ENCODE measurements at places on chromosomes 5 and 9. TPM values are rescaled to one million over a fixed set of nuclear protein-coding genes. Genes with fewer than 3 reads are reported as not detected.

Gene FBXW2
- total RNA-seq: 59.2 TPM

Gene LHFPL2
- total RNA-seq: 44.4 TPM

Gene FAXDC2
- total RNA-seq: 19.2 TPM

Gene SH3GL2
- total RNA-seq: not detected

Gene TLE1
- total RNA-seq: 30.9 TPM

Gene NR5A1
- total RNA-seq: not detected

DNA sequence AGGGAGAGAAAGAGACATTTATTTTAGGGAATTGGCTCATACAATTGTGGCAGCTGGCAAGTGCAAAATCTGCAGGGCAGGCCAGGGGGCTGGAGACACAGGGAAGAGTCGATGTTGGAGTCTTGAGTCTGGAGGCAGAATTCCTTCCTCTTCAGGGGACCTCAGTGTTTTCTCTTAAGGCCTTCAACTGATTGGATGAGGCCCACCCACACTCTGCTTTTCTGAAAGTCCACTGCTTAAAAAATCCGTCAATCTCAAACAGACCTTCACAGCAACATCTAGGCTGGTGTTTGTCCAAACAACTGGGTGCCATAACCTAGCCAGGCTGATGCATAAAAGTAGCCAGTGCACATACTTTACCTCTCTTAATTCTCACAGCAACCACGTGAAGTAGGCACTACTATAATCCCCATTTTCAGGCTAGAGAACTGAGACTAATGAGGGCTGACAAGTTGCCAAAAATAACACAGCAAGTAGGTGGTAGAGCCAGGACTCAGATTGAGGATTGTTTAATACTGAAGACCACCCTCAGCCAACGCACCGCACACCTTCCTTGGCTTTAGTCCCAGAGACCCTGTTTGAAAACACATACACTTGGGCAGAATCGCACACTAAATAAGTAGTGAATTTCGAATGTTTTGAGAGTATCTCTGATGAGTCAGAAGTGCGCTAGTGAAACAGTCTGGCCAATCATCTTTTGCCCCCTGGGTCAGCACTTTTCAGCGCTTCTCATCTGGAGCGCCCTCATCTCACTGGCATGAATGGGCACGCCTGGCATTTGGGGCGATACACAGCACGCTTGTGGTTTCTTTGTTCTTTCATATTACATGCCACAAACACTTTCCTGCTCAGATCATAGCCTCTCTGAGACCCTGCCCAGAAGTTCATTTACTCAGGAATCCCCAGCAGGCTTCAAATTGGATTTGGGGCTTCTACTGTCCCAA is 591.4 kb downstream of the CCDC171 start:
- DNase-seq: no peak

DNA sequence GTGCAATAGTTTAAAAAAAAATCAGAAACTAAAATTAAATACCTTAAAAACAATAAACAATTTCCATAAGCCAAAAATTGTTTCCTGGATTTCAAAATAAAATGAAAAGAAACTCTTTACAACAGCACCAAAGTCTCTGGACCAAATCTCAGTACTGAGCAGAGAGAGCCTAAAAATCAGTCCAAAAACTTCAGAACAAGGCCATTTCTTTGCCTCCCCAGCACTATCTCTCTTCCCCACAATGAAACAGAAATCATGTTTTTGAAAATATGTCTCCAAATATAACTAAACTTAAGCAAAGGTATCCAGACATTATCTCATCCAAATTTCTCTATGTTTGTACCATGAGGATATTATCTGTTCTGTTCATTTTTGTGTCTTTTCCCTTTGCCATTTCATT is 1.0 kb downstream of the FREM1 start:
- DNase-seq: no peak

DNA sequence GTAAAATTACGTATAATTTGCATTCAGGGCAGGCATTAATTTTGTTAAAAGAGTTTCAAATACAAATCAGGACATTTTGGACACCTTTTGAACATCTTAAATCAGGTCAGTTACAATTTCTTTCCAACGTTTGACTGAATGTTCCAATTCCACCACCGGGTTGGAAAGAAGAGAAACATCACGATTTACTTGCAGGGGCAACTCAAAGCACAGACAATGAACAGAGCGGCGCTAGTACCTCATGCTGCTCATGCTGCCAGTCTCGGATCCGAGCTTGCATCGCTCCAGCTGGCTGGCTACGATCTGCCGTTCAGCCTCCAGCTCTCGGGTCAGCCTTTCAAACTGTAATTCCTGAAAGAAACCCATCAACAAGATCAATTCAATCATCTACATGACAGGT is 339.5 kb downstream of the CTNND2 start:
- DNase-seq: no peak

DNA sequence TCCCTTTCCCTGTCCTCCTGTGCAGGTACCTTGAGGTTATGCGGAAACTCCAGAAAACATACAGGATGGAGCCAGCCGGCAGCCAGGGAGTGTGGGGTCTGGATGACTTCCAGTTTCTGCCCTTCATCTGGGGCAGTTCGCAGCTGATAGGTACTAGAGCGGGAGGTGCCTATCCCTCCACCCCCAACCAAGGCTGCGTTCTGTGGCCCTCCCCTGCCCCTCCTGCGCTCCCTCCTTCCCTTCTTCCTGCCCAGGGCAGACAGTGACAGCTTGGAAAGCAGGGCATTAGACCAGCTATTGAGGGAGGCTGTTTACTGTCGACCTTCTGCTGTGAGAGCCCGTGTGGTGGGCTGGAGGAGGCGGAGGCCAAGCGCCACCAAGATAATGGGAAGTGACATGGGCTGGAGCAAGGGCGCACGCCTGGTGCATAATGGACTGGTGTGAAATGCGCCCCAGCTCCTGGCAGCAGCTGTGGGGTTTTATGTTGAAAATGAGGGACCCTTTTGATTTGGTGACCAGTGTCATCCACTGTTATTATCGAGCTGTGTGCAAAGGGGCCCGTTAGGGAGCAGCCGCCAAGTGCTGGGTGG is 25.3 kb downstream of the PTPA start:
- no peak for DNase-seq

DNA sequence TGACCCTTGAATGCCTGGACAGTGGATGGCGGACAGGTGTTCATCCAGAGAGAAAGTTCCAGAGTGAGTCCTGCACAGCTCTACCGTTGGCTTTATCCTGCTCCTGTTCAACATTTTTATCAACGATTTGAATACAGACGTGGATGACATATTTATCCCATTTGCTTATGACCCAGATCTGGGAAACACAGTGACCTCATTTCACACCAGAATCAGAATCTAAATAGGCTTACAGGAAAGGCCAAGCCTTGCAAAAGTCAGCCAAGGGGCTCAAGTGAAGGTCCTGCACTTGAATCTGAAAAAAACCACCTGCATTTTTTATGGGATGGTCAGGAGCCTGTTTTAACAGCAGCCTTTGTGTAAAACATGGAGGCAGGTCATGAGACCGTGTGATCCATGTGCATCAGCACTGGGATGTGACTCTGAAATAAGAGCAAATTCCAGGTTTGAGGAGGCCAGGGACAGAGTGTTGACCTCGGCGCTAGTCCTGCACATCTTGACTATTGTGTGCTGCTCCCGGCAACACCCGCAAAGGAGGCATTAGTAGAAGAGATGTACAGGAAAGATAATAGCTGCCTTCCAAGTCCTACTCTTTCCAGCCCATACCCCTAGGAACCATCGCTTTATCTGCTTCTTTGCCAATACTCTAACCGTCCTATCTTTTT is 18.5 kb downstream of the PDZD2 start:
- DNase-seq: no peak

DNA sequence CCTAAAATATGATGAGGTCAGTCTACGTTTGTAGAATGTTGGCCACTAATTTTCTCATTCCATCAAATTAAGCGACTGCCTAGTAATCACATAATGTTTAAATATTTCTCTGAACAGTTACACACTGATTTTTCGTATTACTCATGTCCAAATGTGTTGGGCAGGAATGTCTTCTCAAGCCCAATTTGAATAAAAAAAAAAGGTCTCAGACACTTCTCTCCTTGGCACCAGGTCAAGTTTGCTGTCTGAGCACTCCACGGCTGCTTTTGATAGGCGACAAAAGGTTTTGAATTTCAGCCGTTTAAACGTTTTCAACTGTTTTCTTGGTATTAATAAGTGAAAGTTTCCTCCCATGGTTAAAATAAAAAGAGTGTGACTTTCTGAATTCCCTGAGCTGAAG is 542.1 kb downstream of the IRX1 start:
- no peak for DNase-seq

GRCh38 chr9:114311571-114312512 is 11.1 kb upstream of the ORM1 start:
- peak; percentile 62 for DNase-seq

- no peak for DNase-seq
Measured at GRCh38 chr5:151037561-151038411, 17.4 kb downstream of the GPX3 start.

GRCh38 chr5:158482125-158482524 is 617.6 kb downstream of the EBF1 start:
- DNase-seq: no peak

GRCh38 chr5:155101697-155102096 is 88.1 kb downstream of the KIF4B start:
- no peak for DNase-seq

GRCh38 chr9:125134976-125135375 is 8.4 kb downstream of the SCAI start:
- no peak for DNase-seq

DNA sequence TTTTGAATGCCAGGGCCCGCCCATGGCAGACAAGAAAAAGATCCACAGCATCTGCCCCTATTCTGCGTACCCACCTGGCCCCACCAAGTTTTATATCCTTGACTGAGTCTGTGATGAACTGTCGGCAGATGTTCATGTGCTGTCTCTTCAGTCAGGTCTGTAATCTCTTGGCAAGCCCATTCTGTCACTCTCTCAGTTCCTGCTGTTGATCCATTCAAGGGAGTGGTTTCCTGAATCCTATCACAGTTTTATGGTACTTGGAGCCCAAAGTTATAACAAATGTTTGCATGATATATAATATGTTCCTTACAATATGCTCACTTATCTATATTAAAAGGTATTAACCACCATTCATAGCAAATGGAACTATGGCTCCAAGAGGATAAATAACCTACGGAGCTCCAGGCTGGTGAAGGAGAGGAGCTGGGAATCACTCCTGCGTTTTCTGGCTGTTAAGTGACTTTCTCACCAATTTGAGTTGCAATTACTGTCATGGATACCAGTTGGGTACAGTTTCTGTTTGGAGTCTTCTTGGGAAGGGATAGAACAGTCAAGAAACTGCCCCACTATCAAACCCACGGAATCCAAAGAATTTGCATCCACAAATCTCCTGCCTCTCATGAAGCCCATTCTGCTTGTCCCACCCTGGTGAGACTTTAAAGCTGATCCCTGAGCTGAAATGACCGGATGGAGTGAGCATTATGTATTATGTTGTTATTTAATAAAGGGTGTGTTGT is 103.4 kb upstream of the SPRY4 start:
- no peak for DNase-seq

- no peak for DNase-seq
Measured at GRCh38 chr5:126433701-126434100, 10.5 kb downstream of the GRAMD2B start.

Measured in posterior vena cava (tissue), 2 donors.